Adrenal gland (tissue), 19 donors: ENCODE measurements at places on chromosomes 7 and 10. TPM values are rescaled to one million over a fixed set of nuclear protein-coding genes. Genes with fewer than 3 reads are reported as not detected.

Gene SLC16A12
- 1.3 TPM for total RNA-seq

Gene ZNF488
- 0.20 TPM for total RNA-seq

Gene LRIT1
- 0.06 TPM for total RNA-seq

Gene OR6V1
- not detected for total RNA-seq

Gene TET1
- total RNA-seq, result 1.7 TPM

Gene WIPF3
- 4.7 TPM for total RNA-seq

Gene GBF1
- 41.7 TPM for total RNA-seq

Gene AKR1D1
- total RNA-seq, result not detected

Gene DENND2A
- 5.1 TPM for total RNA-seq

Gene FAM3C
- total RNA-seq, result 32.2 TPM

Gene STEAP4
- 297 TPM for total RNA-seq
